ENCODE measurements at places on chromosomes 7 and 10. TPM values are rescaled to one million over a fixed set of nuclear protein-coding genes. Genes with fewer than 3 reads are reported as not detected.

The INHBA gene
- 1.1 TPM for total RNA-seq

The RET gene
- 5.6 TPM for total RNA-seq

The CYP2C19 gene
- total RNA-seq, result 2.6 TPM

The LCOR gene
- total RNA-seq, result 47.2 TPM

The RBP4 gene
- total RNA-seq, result 3.4 TPM

The INTS15 gene
- total RNA-seq, result 21.8 TPM

- no peak for DNase-seq
Observed at GRCh38 chr7:99001482-99002147, 123.3 kb downstream of the TRRAP start.

- DNase-seq, result peak; percentile 9
Observed at GRCh38 chr10:667096-667495, 22.4 kb downstream of the DIP2C start.

- no peak for DNase-seq
Observed at GRCh38 chr7:116075351-116076145, 45.0 kb upstream of the TFEC start.

DNA sequence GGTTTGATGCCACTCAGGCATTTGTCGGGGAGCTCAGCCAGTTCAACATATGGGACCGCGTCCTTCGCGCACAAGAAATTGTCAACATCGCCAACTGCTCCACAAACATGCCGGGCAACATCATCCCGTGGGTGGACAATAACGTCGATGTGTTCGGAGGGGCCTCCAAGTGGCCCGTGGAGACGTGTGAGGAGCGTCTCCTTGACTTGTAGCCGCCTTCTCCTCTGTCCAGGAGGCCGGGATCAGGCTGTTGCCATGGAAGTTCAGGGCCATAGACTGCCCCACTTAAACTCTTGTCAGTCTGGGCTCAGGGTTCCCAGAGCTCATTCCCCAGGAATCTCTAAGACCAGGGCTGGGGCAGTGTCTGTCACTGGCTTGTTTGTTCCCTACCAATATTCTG is 11.3 kb downstream of the NPTX2 start:
- DNase-seq, result no peak
